ENCODE measurements at places on chromosomes 2 and 18. TPM values are rescaled to one million over a fixed set of nuclear protein-coding genes. Genes with fewer than 3 reads are reported as not detected.

DNA sequence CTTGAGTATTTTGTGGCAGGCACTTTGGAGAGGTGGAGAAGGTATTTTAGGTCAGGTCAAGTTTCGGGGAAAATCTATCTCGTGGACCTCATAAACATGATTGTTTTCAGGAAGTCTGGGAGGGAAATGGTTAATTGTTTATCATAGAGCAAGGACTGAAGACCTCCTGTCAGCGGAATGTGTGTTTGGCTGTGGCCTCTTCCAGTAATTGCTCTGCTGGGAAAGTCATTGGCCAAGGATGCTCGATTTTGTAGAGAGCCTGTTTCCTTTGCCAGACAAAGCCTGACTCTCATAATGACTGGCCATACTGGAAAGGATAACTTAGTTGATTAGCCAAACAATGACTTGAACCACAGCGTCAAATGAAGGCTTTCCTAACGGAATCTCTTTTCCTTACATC, 30.0 kb downstream of the IL1R2 start:
- DNase-seq: no peak

- no peak for DNase-seq
Observed at GRCh38 chr2:12732651-12733050, 15.9 kb downstream of the TRIB2 start.

DNA sequence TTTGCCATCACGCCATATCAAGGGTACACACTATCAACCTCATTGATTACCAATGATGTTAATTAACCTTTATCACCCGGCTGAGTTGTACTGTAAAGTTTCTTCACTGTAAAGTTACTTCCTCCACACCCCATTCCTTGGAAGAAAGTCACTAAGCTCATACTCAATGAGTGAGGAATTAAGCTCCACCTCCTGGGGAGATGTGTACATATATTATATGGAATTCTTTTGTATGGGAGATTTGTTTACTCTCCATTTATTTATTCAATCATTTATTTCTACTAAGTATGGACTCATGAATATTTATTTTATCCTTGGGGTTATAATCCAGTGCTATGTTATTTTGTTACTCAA, 56.8 kb downstream of the C2orf74 start:
- peak; percentile 85 for DNase-seq

GRCh38 chr2:239689410-239689809, 288.6 kb upstream of the HDAC4 start:
- no peak for DNase-seq

BMP10 gene
- total RNA-seq: not detected

FBXO48 gene
- 1.2 TPM for total RNA-seq

B3GNT2 gene
- total RNA-seq: 30.8 TPM

BOLL gene
- total RNA-seq: not detected

DNA sequence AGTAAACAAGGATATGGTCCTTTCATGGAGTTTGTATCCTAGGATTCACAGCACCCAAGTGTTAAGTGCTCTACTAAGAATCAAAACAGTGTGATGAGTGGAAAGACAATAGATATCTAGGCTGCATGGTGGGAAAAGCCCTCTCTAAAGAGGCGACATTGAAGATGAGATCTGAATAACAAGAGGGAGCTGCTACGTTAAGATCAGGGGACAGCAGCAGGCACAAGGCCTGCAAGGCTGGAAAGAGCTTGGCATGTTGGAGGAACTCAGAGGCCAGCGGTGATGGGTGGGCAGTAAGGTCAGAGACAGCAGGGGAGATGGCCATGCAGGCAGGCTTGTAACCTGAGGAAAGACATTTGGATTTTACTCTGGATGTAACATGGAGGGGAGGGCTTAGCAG, 177.5 kb downstream of the GFPT1 start:
- no peak for DNase-seq

- no peak for DNase-seq
Observed at GRCh38 chr2:201205515-201205849, 22.5 kb downstream of the CASP10 start.
